CD4-positive, alpha-beta T cell treated with Interleukin-4 for 1 hour (primary cell): ENCODE measurements at places on chromosomes 2 and 18.

DNA sequence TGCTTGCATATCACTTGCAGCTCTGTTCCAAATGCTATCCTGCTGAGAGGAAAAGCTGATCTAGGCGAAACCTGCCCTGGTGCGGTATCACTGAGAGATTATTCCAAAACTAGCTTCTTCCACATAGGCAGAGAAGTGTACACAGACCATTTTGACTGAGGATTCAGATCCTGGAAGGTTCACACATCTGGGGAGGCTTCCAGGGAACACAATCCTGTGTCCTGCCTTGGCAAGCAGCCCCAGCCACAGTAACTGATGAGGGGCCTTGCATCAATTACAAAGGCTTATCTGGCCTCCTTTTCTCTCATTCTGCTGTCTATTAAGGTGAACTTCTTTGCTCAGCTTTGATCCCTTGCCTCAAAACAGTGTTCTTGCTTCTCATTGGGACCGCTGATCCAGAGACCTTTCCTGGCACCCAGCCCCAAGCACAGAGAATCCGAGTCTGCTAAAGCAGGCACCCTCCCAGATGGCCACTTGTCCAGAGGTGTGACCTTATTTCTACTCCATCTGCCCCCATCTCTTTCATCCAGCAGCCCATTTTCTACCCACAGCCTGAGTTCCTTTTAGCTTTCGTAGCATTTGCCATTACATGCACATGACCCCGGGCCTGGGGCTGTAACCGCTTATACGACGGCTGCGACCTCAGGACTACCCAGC, 52.3 kb upstream of the ZFP36L2 start:
- DNase-seq = no peak

DNA sequence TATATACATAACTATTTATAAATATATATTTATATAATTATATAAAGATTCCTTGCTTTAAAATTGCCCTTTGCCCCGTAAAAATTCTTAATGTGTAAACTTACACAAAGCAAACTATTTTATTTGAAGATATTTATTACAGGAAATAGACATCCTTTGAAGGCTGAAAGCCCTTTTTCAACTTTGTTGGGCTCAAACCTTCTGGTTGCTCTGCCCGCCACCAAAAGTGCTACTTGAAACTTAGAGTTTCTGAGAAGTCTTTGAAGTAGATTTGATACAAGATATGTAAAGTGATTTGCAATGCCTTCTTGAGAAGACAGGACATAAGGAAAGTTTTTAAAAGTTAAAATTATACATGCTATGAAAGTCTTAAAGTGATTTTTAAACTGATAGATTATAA, 36.6 kb upstream of the METAP1D start:
- peak; percentile 30 for DNase-seq

DNA sequence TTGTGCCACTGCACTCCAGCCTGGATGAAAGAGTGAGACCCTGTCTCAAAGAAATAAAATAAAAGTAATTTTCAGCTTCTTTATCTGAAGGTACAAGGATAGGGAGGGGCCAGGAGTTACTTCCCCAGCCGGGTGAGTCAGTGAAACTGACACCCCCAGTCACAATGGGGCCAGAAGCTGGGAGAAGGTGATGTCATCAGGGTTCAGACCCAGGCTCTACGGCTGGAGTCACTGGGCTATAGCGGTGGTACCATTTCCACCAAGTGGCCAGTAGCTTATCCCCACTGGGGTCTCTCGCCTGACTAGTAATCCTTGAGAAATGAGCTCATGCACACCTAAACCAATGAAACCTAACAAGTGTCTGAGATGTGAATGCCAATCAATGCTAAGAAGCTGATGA, 107.9 kb downstream of the ALPK2 start:
- DNase-seq = no peak

DNA sequence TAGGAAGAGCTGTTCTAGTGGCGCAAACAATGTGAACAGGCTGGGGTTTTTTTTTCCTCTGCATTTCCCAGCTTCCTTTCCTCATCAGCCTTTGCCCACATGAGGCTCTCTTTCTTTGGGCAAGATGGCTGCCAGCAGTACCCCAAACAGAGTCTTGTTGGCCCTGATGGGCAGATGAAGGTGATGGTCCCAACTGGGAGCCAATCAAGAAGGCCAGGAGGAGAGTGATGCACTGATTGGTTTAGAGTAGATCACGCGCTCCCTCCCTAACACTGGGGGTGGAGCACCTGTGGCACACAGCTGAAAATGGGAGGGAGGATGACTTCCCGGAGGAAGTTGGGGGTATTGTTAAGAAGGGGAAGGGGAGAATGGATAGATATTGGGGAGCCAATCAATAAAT, 96.3 kb upstream of the FZD7 start:
- no peak for DNase-seq

- peak; percentile 68 for DNase-seq
These were observed 583 bp downstream of the NEMP2 start for GRCh38 chr2:190533968-190534309.

GRCh38 chr2:238055841-238056240, 5.0 kb upstream of the SCLY start:
- no peak for DNase-seq

DNA sequence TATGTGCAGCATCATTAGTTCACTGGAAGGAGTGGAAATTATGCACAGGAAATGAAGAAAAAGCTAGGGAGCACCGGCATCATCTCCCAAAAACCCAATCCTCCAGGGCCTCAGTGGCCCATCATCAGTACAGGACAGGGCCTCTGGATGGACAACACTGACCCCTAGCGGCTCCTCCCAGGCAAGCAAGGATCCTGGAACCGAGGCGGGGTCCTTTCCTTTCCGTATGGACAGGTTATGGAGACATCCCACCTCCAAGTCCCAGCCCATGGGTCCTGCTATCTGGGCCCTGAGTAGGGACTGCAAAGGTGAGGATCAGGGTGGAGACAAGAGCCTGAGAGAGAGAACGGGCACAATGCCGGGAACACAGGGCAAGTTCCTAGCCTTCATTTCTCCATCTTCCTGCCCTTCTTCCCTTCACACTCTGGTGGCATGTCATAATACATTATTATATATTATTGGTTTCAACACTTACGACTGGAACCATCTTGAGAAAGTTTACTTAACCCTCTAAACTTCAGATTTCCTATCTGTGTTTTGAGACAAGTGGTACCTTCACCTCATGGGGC, 68.2 kb downstream of the ZNF516 start:
- no peak for DNase-seq

DNA sequence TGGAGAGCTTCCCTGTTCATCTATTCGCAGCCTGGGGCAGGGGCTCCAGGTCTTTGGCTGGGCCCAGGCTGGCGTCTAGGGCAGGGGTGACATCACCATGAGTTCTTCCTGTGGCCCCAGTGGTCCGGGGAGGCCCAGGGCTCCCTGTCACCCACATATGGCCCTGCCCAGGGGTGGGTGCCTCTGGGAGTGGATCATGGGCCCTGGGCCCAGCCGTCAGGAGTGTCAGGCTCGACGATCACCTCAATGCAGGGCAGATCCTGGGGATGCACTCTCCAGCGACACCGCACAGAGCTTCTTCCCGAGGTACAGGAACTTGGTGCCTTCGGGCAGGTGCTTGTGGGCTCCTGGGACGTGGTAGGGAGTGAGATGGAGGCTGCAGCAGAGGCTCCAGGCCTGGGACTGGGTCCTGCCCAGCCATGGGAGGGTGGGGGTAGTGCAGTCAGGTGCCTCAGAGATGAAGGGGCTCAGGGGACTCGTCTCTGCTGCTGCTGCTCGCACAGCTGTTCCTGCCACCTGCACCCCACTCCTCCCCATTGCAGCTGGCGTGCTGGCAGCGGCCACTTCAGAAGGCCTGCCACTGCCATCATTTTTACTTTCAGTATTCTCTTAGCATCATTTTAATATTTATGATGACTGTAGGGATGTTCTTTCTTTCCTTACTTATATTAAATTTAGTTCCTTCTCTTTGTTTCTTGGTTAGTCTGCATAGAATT, 196.0 kb upstream of the VRK2 start:
- DNase-seq = no peak

GRCh38 chr2:66574701-66575624, 140.0 kb downstream of the MEIS1 start:
- no peak for DNase-seq

- no peak for DNase-seq
These were observed 86.6 kb downstream of the HNRNPLL start for GRCh38 chr2:38516122-38516521.

DNA sequence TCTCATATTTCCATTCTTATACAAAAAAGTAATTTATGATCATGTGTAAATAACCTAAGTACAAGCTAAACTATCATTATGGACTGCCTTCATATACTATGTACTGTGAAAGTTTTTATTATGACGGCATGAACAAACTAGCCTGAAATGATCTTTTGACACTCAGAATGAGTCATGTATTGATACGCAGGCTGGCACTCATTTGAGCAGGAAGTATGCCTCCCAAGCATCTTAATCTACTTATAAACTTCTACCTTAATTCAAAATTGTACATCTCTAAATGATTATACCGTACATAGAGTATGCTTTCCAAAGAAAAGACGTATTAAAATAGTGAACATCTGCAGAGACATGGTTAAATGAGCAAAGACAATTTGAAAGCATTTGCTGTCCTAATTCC, 207.1 kb upstream of the SPOPL start:
- DNase-seq = no peak

GRCh38 chr2:15224641-15225040, 336.5 kb downstream of the NBAS start:
- DNase-seq = no peak

- no peak for DNase-seq
These were observed 58.3 kb upstream of the RAPGEF4 start for GRCh38 chr2:172677363-172677762.

DNA sequence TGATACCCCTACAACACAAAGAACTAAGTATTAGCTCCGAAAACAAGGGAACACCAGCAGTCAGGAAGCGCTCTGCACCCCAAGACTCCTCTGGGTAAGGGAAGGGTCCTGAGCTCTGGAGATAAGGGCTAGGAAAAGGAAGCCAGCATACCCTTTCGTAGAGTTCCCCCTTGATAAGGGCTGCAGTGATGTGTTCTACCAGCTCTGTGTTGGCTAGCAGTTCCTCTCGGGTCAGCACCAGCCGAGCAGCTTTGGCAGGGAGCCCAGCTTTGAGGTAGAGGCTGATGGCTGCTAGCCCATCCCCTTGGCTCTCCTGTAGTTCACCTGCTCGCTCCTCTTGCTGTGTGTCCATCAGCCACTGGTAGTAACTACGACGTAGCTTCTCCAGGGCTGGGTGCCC, 18.9 kb downstream of the KRTCAP3 start:
- no peak for DNase-seq

GRCh38 chr18:3541549-3542386, 91.8 kb downstream of the TGIF1 start:
- no peak for DNase-seq

GRCh38 chr2:119350311-119350998, 16.2 kb downstream of the C2orf76 start:
- no peak for DNase-seq

- no peak for DNase-seq
These were observed 18.7 kb upstream of the RASGRP3 start for GRCh38 chr2:33457556-33458247.

GRCh38 chr18:29523371-29523770, 1346.4 kb upstream of the CDH2 start:
- DNase-seq = no peak

- DNase-seq = no peak
These were observed 103.8 kb downstream of the GAREM1 start for GRCh38 chr18:32366586-32367538.

DNA sequence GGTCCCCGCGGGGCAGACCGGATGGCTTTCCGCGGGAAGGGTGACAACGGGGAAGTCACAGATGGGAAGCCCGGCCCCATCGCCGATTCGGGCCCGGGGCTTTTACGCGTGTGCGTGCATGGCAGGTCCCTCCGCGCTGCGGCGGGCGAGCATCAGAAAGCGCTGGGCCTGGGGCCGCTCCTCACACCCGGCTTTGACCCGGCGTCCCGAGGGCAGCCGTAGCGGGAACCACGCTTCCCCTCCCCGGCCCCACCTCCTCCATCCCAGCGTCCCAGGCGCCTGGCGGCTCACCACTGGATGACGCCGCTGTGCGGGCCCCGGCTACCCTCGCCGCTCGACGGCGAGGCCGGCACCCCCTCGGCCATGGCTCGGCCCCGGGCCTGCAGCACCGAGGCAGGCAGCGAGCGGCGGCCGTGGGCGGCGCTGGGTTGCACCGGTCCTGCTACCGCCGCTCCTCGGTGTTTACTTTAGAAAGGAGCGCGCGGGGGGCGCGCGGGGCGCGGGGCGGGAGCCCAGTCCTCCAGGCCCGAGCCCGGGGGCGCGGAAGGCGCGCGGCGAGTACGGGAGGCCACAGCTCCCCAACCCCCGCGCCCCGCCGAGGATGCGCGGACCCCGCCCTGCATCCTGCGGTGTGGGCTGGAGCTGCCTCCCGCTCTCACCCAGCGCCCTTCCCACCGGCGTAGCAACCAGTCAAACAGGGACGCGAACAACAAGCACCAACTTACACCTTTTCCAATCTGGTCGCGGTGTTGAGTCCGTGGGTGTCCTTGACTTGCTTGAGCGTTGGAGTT, 806 bp downstream of the RFX8 start:
- DNase-seq = no peak

- no peak for DNase-seq
These were observed 49.3 kb upstream of the ROCK2 start for GRCh38 chr2:11393711-11394236.

DNA sequence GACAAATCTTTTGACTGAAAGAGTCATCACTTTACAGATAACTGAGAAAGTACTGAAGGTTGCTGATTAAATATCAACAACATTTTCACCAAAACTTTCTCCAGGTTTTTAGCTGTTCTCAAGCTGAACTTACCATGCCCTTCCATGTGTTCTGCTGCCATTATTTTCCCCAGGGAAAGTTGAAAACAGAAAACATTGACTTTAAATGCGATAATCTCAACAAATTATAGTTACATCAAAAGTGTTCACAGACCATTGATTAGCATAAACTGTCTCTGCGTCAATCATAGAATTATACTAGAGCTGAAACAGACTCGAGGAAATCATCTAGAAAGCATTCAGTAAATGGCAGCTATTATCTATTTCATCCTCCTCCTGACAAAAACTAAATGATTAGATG, 51.4 kb downstream of the TRAPPC8 start:
- no peak for DNase-seq

- no peak for DNase-seq
These were observed 351.0 kb downstream of the PIK3C3 start for GRCh38 chr18:42305869-42306593.

DNA sequence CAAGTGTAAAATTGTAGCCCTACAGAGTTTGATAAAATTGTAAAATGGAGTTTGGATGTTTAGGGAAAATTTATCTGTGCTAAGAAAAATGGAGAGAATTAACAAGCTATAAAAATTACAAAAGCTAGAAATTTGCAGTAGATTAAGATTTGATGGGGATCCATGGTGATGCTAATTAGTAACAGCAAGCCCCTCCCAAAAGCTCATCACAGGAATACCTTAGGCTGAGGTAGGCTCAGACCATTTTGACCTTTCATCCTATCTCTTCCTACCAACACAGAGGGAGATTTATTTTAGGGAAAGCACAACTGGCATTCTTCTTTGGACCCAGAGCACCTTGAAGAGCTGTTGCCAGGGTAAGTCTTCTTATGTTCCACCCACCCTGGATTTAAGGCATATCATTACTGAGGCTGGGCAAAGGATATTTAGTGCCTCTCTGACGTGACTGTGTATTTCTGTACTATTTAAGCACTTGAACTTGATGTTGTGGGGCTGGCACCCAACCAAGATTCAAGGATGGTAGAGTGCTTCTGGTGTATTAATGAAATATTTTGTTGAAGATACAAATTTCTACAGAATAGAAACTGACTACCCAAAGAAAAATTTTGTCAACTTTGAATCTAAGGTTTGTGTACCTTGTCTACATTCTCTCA, 70.8 kb upstream of the SLC39A10 start:
- no peak for DNase-seq

GRCh38 chr2:172098650-172099471, 3.8 kb downstream of the DLX2 start:
- no peak for DNase-seq

GRCh38 chr18:74152857-74153256, 4.5 kb downstream of the TIMM21 start:
- DNase-seq = no peak
